ENCODE measurements at places on chromosomes 5 and 9.

GRCh38 chr5:90581956-90582355 lies 23.4 kb downstream of the ADGRV1 start:
- DNase-seq = no peak

GRCh38 chr5:149141957-149142851 lies 911 bp downstream of the ABLIM3 start:
- no peak for DNase-seq

DNA sequence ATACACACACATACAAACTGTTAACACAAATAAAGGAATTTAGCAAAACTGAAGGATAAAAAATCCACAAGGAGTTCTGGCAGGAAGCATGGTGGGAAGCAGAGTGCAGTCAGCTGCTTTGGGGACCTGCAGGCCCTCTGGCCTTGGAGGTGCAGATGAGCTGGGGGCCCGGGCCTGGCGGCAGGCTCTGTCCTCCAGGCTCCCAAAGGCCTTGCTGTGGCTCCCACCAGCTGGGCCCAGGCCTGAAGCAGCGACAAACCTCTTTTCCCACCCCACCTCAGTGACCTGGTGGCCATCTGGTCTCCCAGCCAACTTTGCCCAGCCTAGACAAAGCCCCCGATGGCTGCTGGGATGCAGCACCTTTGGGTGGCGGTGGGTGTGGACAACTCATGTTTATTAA lies 67.8 kb downstream of the GLRA1 start:
- DNase-seq = no peak

GRCh38 chr9:22216730-22217172 lies 207.6 kb upstream of the CDKN2B start:
- DNase-seq = no peak

GRCh38 chr5:60687927-60688720 lies 11.8 kb downstream of the DEPDC1B start:
- DNase-seq = peak; percentile 37

- DNase-seq = peak; percentile 34
Measured at GRCh38 chr5:37836235-37836591, 3.6 kb downstream of the GDNF start.

DNA sequence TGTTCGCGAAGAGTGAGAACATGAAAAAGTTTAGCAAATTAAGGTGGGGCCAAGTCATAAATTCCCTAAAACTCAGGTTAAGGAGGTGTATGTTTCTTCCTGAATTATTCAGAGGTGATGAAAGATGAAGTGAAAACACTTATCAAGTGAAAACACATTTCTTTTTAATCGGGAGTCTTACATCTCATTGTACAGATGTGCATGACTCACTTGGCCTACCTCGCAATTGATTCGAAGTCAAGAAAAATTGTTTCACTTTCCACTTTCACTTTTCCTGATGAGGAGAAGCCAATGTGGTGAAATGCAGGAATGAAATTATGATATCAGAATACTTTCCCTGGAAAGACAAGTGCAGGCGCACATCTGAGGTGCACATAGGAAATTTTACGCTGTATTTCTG lies 78.7 kb downstream of the SLC25A46 start:
- no peak for DNase-seq

DNA sequence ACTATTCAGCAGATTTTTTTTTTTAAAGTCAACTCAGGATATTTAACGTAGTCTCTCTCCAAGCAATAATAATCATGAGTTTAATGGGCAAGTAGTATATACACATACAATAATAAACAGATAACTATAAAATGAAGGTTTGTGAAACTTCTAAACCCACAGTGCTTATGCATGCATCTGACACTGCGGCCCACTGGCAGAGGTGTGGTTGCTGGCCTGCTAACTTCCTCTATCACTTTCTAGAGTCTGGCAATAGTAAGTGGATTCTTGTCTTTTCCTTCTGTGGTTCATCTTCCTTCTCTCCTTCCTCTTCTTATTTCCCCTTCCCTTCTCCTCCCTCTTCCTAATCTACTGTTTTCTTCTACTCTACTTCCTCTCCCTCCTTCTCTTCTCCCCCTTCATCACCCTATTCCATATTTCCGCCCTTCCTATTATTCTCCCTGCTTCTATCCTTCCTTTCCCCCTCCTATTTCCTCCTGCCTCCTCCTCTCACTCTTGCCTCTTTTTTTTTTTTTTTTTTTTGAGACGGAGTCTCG lies 18.6 kb upstream of the AGXT2 start:
- DNase-seq = no peak

GRCh38 chr9:3181049-3181953 lies 337.4 kb upstream of the PUM3 start:
- peak; percentile 35 for DNase-seq

- no peak for DNase-seq
Measured at GRCh38 chr5:173191561-173191960, 43.4 kb downstream of the NKX2-5 start.

DNA sequence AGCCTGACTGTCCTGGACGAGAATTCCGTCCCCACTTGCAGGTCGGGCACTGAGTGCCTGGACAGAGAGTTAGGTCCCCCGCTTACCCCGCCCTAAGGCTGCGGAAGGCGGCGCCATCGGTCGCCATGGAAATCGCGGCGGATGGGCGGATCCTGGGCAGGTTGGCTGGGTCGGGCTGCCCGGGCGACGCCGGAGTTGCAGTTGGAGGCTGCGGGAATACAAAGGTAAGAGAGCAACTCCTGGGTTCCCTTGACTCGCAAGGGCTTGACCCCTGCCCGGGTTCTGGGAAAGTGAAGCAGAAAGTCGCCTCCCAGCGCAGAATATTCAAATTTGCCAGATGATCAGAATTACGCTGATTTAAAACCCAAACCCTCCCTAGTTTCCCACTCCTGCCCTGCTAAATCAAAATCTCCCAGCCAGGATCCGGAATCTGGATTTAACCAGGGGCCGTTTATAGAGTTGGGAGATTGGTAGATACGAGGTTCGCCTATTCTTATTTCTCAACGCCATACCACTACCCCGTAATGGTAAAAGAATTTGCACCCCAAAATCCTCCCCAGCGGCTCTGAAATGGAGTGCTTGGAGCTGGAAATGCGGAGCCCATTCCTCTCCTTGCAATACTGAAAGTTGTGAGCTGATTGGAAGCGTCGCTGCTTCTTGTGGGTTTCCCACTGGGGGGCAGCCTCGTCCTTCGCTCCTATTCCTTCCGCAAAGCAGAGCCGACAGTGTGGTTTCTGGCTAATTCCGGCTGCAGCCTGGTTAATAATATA lies 156.4 kb upstream of the RASEF start:
- DNase-seq = peak; percentile 32

DNA sequence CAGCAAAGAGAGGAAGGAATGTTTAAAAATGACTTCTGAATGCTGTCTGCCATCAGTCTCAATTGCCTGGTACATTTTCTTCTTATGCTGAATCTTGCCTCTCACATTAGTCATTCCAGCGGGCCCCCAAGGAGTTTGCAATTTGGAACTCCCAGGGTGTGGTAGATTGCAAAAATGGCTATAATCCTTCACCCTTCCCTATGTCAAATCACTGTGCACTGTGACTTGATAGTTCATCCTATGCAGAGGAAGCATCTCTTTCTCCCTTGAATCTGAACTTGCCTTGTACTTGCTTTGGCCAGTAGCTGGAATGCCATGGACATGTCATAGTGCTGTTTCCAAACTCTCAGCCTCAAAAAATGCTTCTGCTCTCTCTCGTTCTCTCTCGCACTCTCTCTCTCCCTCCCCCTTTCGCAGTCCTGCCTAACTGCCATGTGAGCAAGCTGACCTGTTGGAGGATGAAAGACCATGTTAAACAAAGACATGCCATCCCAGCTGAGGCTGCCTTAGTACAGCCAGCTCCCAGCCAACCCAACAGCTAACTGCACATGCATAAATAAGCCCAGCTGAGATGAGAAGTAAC lies 284.0 kb upstream of the TLE4 start:
- no peak for DNase-seq

- peak; percentile 88 for DNase-seq
Measured at GRCh38 chr9:133428617-133429101, 6.5 kb downstream of the ADAMTS13 start.

DNA sequence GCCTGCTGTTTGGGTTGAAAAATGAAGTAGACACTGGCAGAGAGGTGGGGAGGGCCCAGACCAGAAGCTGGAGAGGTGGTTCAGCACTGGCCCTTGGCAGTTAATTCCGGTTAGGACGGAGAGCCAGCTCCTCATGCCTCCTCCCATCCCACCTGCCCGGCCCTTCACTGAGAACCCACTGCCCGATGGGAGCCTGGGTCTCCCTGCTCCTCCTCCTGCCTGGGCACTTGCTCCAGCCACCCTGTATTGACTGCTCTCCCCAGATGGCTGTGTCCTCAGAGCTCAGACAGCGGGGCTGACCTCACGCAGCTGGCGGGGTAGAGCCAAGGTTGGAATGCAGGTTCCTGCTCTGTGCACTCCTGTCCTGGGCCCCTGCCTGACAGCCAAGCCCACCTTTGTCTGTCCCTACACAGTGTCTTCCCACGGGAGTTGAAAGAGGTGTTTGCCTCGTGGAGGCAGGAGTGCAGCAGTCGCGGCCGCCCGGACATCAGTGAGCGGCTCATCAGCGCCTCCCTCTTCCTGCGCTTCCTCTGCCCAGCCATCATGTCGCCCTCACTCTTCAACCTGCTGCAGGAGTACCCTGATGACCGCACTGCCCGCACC lies 114.7 kb downstream of the DAB2IP start:
- DNase-seq = no peak

DNA sequence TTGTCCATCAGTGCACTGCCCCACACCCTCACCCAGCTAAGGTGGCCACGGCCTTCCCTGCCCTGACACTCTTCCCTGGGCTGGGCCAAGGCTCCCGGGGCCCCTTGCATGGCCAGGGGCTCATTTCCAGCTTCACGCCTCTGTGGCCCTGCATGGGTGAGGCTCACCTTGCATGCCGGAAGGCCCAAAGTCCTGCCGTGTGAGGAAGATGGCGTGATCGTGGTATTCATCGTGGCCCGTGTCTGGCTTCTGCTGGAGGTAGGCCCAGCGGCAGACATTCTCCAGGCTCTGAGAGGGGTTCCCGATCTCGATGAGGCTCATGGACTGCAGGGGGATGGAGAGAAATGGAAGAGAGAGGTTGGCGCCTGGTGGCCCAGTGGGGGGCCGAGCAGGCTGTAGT lies 98.4 kb downstream of the ZNF354C start:
- no peak for DNase-seq

DNA sequence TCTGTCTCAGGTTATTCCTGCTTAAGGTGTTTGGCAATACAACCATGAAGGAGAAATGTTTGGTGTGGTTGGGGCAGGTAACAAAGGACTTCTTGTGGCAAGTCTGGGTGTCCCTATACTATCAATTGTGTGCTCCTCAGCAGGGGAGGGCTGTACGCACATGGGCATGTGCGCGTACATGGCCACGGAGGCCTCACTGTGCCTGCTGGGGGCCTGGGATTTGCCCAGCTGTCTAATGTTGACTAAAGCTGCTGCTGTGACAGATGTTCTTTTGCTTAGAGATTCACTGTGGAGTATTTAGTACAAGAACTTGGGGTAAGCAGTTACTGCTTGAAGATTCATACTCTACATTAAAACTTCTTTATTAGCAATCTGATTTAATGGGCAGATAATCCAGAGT lies 97.5 kb downstream of the HSPA4 start:
- no peak for DNase-seq

DNA sequence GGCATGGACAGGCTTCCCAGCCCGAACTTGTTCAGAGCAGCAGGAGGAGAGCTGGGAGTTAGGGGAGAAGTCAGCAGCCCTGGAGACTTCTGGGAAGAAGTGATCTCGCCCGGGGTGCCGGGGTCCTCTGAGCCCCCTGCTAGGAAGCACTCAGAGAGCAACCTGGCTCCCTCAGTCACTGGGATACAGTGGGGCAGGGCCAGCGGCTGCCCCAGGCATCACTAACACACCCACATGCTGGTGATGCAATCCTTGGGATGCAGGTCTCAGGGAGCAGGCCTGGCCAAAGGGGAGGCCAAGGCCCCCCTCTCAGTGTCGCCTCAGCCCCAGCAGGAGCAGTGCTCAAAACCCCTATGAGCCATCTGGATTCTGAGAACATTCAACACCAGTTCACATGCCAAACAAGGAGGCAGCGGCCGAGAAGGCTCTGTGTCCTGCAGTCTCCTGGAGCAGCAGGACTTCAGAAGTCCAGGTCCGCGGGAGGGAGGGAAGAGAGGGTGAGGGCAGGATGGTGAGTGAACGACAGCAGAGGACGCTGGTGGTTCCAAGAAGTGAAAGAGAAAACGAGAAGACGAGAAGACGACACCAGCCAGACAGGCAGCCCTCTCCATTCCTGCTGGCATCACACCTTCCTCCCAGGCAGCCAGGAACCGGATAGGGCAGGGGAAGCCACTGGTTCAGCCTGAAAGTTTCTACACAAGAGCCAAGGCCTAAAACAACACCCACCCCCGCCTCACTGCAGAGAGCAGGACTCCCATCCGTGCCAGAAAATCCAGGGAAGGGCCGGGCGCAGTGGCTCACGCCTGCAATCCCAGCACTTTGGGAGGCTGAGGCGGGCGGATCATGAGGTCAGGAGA lies 2.3 kb downstream of the PNPLA7 start:
- no peak for DNase-seq

DNA sequence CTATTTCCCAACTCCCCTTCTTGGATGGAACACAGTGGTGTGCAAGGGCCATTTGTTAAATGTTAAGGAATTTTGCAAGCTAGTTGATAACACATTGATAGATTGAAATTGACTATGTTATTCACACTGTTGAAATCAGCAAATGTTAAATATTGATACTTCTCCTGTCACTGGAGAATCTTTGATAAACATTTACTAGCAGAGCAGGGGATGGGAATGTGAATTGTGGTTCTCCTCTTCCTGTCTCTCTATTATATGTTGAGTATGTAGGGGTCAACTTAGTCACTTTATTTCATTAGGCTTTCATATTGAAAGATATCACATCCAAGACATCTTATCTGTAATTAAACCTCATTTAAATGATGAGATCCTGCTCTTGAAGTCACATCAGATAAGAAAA lies 533.9 kb downstream of the TLR4 start:
- no peak for DNase-seq

GRCh38 chr9:18478501-18479361 lies 4.8 kb downstream of the ADAMTSL1 start:
- no peak for DNase-seq

GRCh38 chr5:42950116-42950455 lies 90.0 kb downstream of the ANXA2R start:
- DNase-seq = no peak

DNA sequence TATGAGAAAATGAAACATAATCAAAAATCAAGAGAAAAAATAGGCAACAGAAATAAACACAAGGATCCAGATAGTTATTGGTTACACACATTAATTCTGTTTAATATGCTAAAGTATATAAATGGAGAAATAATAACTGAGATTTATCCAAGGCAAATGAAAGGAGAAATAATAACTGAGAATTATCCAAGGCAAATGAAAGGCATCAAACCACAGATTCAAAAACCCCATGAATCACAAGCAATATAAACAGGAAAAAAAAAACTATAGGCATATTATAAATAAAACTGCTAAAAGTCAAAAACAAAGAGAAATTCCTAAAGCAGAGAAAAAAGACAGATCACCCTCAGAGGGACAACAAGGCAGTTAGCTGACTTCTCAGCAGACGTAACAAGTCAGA lies 10.9 kb downstream of the DUSP1 start:
- no peak for DNase-seq

GRCh38 chr5:148541054-148541835 lies 113.1 kb downstream of the HTR4 start:
- DNase-seq = no peak
